Prostate gland (tissue), 2 donors: ENCODE measurements at places on chromosomes 1 and 21. TPM values are rescaled to one million over a fixed set of nuclear protein-coding genes. Genes with fewer than 3 reads are reported as not detected.

CGN gene
- total RNA-seq = 23.2 TPM

- DNase-seq = no peak
Measured at GRCh38 chr1:26694638-26695355, 1.0 kb upstream of the ARID1A start.

- no peak for DNase-seq
Measured at GRCh38 chr1:86288586-86289147, 107.5 kb downstream of the ODF2L start.

DNA sequence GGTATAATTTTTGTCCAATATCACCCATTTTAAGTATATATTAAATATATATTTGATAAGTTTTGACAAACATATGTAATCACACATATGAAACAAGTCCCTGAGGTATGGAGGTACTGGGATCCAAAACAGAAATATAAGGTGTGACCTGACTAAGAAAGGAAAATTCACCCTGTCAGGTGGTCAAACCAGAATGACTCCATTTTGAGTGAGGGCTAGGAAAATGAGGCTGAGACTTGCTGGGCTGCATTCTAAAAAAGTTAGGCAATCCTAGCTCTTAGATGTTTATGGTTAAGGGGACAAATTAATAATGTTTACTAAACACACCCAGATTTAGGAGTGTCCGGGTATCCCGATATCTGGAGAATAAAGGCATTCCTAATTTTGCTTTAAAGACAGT is 11.6 kb upstream of the SLC19A2 start:
- no peak for DNase-seq
